H54 (cell line): ENCODE measurements at places on chromosomes 11 and 22.

DNA sequence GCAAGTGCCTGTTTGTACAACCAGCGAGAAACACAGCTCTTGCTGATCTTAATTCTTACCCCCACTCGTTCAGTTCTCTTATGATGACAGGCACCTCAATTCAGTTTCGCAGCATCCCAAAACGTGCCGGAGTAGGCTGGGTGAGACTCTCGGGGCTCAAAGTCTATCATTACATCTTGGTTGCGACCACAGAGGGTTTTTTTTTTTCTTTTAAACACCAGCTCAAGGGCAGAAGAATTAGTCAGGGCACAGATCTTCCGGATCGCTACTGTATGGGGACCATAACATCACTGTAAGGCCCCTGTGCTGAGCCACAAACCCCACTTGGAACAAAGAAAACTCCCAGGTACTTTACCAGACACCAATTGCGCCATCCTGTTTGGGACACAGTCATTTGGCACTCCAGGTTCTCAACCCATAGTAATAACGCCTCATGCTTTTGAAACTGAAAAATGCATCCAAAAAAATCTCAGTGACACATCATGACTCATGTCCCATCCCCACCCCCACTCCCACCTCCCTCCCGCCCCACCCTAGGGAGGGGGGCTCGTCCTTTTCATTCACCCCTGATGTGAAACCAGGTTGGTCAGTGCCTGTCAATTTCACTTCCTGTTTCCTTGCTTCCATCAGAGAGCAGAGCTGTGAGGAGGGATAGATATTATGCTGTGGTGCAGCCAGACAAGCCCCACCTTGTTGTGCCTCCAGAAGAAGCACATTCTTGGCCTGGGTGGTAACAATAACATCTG is 41.0 kb upstream of the CD5 start:
- DNase-seq: peak; percentile 19

DNA sequence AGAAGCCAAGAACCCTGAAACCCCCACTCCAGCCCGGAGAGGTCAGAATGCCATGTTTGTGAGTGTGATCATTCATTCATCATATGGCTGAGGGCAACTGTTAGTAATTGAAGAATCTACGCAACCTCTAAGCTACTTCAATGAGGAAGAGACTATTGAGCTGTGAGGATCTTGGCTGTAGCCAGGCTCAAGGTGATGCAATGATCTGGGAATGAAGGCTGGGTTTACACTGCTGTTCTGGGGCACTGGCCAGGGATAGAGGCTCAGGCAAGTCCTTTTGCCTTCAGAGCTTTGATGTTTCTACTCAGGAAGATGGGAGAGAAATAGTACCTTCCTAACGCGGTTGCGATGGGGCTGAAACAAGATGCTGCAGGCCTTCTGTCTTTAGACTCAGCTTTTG is 12.9 kb downstream of the CRYBB2 start:
- DNase-seq: no peak

DNA sequence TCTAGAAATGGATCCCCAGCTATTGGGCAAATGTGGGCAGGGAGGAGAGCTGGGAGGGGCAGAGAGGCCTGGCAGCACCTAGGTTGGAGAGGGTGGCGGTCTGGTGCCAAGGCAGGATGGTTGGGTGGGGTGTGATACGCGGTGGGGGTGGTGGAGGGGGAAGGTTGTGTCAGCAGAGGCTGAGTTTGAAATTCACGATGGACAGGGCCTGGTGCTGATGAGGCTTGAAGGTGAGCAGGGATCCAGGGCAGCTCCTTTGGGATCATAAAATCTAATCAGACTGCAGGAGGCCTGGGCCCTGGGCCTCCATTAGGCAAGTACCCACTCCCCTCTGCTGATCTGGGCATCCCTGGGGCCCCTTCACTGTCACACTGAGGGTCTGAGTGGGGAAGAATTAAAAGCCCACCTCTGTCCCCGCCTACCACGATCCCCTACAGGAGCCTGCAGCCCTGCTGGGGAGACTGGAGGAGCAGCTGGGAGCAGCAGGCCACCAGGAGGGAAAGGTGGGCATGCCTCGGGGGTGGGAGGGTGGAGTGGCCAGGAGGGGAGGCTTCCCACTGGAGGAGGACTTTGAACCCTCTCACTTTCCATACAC is 24.0 kb downstream of the IGLL1 start:
- no peak for DNase-seq

DNA sequence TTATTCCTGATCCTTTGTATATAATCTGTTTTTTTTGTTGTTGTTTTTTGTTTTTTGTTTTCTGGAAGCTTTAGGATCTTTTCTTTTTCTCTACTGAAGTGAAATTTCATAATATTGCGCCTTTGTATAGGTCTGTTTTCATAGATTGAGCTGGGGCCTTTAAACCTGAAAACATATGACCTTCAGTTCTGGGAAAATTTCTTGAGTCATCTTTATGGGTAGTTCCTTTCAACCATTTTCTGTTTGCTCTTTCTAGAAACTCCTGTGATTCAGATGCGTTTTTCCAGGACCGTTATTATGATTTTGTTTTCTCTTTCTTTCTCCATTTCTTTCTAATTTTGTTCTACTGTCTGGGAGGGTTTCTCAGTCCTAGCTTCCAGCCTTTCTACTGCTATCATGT is 43.7 kb downstream of the BSX start:
- DNase-seq: no peak

DNA sequence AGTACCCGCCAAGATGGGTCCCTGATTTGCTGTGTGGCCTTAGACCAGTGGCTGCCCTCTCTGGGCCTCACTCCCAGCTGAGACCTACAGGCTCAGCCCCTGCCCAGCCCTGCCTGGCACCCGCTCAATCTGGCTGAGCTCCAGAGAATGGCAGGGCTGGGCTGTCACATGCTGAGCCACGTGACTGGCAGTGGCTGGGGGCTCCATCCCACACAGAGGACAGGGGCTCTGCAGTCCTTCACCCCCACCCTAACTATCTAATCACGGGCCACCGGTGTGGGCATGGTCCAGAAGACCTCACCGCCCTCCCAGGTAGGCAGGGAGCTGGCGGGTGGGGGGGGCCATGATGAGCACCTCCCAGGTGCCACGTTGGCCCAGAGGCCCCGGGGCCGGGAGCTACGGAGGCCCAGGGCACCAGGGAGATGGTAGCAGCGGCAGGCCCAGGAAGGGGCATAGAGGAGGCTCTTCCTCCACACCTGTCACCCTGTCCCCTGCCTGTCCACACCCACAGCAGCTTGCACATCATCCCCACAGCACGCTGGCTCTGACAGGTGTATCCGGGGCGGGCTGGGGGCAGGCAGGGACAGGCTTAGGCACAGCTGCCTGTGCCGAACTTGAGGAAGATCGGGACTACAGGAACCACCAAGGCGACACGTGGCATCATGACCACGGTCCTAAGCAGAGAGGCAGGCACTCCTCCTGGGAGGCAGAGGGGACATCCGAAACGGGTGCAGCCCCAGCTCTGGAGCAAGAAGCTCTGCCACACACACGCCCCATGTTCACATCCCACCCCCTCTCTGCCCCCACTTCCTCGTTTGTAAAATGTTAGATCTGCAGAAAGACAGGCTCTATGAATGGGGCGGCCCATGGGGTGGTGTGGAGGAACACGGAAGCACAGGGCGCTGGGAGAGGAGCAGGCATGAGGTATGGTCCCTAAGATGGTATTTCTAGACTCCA is 1.5 kb upstream of the ALDH3B1 start:
- no peak for DNase-seq

DNA sequence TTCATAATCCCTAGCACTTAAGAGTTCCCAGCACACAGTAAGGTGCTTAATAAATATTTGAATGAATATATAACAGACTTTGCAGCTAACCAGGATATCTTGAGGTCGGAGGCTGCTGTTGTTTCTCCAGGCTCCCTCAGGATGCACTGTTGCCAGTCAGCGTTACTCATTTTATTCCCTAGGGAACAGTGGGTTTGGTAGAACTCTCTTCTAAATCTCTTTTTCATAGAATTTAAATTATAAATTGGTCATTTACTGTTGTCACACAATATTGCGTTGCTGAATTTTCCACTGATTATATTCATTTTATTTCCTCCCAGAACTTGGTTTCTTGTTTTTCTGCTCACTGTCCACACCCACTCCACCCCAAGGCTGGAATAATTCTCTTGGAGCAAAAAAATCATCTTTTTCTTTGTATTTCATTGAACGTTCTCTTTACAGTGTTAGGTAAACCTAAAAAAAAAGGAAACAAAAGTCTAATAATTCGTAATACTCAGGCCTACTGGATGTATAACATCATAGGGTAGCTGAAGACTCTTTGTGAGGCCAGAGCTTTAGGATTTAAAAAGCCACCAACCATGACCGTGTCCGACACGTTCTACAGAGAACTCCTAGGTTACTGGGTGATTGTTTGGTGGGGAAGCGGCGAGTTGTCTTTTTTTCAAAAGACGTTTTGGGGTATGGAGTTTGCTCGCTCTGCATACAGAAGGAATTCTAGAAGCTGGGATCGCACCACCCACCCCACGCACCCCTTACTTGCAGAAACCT is 766 bp upstream of the CAPRIN1 start:
- peak; percentile 45 for DNase-seq

GRCh38 chr11:79439886-79440570 is 802 bp downstream of the TENM4 start:
- no peak for DNase-seq

GRCh38 chr11:69972351-69972802 is 105.7 kb upstream of the ANO1 start:
- no peak for DNase-seq

DNA sequence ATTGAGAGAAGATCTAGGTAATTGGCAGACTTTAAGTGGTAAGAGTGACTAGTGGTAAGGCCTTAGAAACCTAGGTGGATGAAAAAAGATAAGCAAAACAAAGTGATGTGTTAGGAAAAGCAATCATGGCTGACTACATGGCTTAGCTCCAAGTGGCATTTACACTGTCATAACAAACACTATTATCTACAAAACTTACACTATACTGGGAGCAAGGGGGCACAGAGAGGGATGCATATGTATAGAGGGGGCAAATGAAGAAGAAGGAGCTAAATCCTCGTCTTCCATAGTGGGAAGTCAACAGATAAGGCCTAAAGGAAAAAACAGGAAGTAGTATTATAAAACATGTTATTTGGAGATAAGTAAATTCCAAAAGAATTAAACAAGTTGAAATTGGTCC is 32.5 kb downstream of the ADORA2A start:
- no peak for DNase-seq

DNA sequence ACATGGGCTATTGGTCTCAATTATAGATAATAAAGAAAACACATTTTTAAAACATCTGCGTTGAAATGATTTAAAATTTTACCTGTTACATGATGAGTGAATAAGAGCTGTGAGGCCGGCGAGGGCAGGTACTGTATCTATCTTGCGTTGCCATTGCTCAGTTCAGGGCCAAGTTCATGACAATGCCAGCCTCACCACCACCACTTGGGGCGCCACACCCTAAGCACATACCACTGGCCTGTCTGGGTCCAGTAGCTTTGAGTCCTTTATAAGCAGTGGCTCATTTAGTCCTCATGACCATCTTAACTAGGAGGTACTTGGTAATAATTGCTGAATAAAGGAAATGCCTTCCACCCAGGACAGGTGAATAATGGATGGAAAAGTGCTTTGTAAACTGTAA is 14.5 kb upstream of the MB start:
- no peak for DNase-seq

DNA sequence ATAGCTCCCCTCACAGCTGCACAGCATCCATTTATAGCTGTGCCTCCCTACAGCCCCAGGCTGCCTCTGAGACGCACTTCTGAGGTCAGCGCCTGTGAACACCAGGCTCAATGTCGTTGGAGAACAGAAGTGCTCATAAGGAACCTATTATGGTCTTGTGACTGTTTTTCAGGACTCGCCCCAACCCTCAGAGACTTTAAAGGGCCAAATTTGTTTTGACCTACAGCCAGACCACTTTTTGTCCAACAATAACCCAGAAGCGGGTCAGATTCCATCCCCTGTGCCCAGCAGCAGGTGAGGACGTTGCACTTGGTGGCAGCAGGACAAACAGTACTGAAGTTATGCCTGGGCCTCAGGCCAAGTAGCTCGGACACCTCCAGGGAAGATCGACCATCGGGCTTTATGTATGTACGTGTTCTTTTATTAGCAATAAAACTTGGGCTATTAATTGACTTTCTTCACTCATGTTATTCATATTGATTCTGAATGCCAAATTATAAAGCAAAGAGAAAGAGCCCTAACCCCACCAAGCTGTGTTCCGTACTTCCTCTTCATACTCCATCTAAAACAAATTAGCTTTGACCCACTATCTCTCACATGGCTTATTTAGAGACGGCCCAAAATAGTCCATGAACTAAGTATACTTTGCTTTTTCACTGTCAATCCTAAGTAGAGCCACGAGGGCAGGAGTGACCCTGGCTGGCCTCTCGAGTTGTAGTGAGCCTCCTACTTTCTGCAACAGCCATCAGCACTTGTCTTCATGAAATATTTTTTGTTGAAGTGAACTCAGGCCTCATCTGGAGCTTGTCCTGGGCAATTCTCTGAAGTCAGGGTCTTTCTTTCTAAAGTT is 92.3 kb upstream of the PAX6 start:
- DNase-seq: no peak

DNA sequence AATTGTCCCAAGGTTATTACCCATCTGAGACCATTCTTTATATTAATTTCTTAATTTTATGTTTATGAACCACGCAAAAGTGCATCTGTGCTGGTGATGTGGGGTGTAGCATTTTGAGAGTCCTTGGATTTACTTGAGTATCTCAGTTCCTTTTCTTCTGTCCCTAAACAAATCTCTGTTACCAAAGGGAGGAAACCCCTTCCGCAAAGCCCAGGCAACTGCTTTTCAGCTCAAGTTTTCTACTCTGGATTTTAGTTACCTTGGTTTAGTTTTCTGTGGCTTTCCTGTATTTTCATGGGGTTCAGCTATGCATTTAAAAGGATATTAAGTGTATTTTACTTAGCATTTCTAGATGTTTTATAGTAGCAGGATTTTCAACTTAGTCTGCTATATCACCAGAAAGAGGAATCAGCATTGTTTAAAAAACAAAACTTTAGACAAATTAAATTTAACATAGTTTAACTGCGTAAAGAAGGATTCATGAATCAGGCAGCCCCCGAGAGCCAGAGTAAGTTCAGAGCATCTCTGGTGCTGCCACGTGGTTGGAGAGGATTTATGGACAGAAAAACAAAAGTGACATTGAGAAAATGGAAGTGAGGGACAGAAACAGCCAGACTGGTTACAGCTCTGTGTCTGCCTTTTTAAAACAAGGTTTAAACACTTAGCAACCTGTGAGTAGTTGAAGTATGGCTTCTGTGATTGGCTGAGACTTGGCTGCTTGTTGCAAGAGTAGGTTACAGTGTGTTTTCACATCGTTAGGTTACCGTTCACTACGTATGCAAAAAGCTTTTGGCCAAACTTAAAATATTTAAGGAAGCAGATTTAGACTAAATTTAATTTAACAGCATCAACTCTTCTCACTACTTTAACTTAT is 9.6 kb downstream of the ADM start:
- DNase-seq: no peak

DNA sequence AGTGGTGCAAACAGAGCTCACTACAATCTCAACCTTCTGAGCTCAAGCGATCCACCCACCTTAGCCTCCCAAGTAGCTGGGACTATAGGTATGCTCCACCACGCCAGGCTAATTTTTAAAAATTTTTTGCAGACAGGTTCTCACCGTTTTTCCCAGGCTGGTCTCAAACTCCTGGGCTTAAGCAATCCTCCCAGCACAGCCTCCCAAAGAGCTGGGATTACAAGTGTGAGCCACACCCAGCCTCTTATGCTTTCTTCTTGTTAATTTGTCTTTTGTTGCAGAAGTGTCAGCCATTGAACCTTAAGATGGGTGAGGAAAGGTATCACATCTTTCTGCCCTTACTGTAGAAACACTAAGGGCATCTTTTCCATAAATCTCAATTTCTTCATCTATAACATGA is 34.9 kb downstream of the DENND5A start:
- DNase-seq: no peak
